ENCODE measurements at places on chromosomes 7 and 10.

GRCh38 chr7:34430456-34430855, 227.6 kb upstream of the NPSR1 start:
- DNase-seq: no peak

DNA sequence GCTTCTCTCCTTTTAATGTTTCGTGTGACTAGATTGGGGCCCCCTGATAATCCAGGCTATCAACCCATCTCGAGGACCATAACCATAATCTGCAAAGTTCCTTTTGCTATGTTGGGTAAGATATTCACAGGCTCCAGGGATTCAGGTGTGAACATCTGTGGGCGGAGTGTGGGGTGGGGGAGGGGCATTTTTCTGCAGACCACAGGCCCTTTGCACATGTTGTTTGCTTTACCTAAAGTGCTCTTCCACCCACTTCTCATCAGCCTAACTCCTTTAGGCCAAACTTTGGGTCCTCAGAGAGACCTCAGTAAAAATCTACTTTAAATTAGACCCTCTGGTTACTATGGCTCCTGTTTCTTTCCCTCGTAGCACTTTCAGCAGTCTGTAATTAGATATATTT, 284.4 kb downstream of the WDR11 start:
- DNase-seq: no peak

DNA sequence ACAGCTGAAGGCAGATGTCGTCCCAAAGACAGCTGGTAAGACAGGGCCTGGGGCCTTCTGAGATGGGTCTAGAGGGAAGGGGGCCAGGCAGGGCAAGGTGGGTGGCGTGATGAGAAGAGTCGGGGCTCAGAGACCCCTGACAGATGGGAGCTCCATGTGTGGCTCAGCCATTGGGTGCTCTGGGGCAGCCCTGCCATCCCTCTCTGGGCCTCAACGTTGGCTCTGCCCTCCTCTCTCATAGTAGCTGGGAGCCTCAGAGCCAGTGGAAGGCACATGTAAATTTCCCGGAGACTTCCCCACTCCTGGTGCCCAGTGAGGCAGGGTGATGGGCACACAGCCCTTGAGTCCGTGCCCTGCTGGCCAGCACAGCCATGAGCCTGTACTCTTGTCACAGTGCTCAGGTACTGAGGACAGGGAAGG, 1.8 kb downstream of the PPIF start:
- DNase-seq: no peak

- no peak for DNase-seq
Measured at GRCh38 chr7:135160858-135161653, 9.5 kb downstream of the CYREN start.

DNA sequence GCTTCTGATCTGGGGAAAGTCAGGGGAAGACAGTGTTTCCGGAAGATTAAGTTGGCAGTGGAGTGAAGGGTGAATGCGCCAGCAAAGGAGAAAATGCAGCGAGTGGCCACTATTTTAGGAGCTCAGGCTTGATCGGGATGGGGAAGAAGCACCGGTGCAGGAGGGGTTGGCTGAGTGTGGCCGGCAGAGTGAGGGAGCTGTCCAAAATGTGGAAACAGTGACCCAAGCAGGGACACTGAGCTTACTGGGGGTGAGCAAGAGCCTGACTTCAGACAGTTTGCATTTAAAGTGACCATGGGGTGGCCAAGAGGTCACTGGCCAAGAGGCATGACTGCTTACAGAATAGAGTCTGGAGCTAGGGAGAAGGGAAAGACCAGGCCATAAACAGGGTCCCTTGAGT, 79.3 kb downstream of the GOLGA7B start:
- no peak for DNase-seq

- DNase-seq: no peak
Measured at GRCh38 chr7:151872531-151873401, 4.1 kb downstream of the PRKAG2 start.

DNA sequence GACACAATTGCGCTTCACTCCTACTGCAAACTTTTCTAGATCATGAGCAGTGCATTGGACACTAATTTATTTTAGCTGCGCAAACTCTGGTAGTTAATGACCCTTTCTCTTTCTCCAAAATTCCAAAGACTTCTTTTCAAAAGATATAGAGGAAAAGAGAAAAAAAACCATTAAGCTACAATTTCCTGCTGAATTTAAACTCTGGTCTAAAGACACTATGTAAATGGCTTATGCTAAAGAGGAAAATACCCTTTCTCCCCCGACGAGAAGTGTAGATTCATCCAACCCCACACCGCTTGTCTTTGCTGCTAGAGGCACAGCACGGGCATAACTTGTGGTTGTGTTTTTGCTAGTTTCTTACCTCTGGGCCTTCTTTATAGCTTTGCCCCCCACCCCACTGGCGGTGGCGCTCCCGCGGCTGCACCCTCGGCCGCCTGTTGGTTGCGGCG, 84.1 kb downstream of the SNX10 start:
- peak; percentile 11 for DNase-seq

GRCh38 chr10:21749788-21750187, 215.8 kb downstream of the MLLT10 start:
- DNase-seq: no peak

- no peak for DNase-seq
Measured at GRCh38 chr7:123535517-123535916, 1.1 kb upstream of the IQUB start.

GRCh38 chr7:75740846-75741497, 2.2 kb upstream of the HIP1 start:
- peak; percentile 64 for DNase-seq

- DNase-seq: no peak
Measured at GRCh38 chr10:5575482-5576153, 50.9 kb downstream of the CALML3 start.

- no peak for DNase-seq
Measured at GRCh38 chr10:11086177-11086840, 68.6 kb downstream of the CELF2 start.

DNA sequence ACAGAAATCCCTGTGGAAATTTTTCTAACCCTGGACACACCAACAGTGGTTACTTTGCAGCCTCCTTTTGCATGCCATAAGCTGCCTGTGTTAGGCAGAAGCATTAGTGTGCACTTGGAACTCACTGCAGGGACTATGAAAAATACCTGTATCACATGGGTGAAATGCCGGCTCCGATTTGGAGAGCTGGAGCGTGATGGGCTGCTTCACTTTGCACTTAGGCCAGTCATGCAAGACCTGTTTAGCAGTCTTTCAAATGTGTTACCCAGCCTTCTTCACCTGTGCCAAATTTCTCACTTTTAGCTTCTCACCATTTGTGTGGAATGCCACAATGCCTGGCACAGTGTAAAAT, 11.3 kb downstream of the NCOA4 start:
- DNase-seq: no peak

DNA sequence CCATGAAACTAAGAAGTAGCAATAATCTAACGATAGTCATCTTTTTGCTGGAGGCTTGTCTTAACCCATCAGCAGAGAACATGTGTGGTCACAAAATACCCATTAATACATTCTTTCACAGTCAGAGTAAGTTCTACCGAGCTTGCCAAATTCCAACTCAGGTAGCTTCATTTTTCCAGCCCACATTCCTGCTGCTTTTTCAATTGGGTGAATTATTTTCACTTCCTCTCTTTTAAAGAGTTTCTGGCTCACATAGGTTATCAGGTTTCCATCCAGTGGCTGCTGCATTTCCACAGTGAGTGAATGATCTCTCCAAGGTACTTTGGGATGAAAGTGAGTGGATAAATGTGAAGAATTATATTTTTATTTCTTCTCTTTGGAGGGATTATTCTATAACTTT, 233.1 kb downstream of the SEMA3E start:
- DNase-seq: no peak

- no peak for DNase-seq
Measured at GRCh38 chr10:124420254-124420653, 1.5 kb upstream of the OAT start.

- DNase-seq: no peak
Measured at GRCh38 chr10:46524472-46525176, 31.8 kb downstream of the GPRIN2 start.

- peak; percentile 13 for DNase-seq
Measured at GRCh38 chr10:132306864-132307751, 642 bp downstream of the STK32C start.

DNA sequence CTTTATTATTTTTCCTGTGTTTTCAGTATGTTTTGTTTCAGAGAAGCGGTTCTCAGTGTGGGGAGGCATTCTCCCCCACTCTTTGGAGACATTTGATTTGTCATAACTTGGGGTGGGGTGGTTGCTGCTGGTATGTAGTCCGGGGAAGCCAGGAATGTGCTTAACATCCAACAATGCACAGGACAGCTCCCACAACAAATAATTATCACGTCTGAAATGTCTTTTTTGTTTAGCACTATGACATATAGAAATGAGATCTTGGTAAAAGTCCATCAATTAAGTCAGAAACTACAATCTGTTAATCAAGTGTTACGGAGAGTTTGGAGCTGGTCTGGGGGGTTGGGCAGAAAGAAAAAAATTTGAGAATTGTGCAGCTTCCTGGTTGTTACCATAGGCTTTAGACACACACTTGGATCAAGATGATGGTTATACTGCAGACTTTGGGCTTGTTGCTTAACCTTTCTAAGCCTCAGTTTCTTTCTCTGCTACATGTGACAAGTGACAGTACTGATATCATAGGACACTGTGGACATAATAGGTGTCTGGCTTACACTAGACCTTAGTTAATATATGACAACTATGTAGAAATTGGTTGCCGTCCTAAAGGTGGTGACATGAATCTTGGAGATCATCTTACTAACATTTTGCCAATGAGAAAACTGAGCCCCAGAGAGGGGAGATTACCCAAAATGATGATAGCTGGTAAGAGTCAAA, 113.7 kb downstream of the LRMDA start:
- DNase-seq: no peak

GRCh38 chr10:13890233-13891127, 303.7 kb downstream of the PRPF18 start:
- DNase-seq: no peak

DNA sequence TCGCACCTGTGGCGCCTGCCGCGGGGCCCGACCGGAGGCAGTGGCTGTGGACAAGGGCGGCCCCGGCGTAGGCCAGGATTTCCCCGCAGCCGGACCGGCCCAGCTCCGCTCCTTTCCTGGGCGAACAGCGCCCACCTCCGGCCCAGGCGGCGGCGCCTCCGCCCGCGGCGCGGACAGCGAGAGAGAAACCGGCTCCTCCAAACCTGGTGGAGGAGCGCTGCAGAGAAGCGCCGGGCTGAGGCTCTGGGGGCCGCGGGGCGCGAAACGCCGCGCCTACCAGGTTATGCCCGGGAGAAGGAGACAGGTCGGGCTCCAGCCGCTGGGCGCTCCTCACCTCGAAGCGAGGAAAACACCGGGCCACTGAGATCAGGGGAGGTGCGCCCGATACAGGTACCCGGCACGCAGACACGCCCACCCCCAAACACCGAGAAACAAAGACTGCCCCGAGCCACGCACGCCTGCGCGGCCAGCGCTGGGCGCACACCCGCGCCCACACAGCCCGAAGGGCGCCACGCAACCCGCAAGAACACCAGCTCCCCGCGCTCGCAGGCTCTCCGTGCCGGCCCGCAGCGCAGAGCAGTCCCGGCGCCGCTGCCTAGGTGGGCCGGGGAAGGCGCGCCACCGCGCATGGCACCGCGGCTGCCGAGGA, 3.3 kb downstream of the GRID1 start:
- DNase-seq: peak; percentile 17

DNA sequence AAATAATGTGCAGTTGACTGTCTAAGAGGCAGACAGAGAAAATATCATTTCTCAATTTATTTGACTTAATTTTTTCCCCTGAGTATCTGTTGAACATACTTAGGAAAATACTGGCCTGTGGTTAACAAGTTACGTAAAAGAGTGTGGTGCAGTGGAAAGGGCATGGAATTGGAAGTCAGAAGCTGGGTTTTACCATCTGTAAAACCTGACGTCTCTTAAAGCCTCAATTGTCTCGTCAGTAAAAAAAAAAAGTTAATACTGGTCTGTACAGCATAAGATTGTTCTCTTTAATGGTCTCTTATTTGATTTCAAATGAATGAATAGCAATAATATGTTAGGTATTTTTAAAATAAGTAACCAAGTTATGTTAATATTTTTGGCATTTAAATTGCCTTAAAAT, 67.8 kb downstream of the PHTF2 start:
- no peak for DNase-seq

- DNase-seq: no peak
Measured at GRCh38 chr10:122981066-122981464, 864 bp downstream of the PSTK start.

GRCh38 chr10:93994438-93994801, 689 bp downstream of the PLCE1 start:
- DNase-seq: no peak

GRCh38 chr10:31647861-31648260, 280.8 kb downstream of the ARHGAP12 start:
- no peak for DNase-seq

DNA sequence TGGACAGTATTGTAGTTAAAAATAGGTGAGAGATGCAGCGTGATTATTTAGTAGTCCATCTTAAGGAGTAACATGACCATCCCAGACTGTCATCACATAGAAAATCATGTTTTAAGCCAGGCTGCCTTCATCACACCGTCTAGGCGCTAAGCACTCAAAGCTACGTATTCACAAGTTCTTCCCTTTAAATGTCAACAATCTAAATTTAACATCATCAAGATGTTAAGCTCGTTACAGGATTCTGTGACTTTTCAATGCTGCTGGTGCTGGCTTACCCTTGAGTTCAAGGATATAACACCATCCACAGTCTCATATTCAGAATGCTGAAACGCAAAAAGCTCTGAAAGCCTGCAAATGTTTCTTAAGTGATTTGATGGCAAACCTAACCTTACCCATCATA, 109.5 kb upstream of the CDCA7L start:
- DNase-seq: no peak

- no peak for DNase-seq
Measured at GRCh38 chr10:22617516-22617915, 96.9 kb downstream of the PIP4K2A start.

GRCh38 chr10:30116041-30116491, 56.7 kb upstream of the JCAD start:
- DNase-seq: no peak

DNA sequence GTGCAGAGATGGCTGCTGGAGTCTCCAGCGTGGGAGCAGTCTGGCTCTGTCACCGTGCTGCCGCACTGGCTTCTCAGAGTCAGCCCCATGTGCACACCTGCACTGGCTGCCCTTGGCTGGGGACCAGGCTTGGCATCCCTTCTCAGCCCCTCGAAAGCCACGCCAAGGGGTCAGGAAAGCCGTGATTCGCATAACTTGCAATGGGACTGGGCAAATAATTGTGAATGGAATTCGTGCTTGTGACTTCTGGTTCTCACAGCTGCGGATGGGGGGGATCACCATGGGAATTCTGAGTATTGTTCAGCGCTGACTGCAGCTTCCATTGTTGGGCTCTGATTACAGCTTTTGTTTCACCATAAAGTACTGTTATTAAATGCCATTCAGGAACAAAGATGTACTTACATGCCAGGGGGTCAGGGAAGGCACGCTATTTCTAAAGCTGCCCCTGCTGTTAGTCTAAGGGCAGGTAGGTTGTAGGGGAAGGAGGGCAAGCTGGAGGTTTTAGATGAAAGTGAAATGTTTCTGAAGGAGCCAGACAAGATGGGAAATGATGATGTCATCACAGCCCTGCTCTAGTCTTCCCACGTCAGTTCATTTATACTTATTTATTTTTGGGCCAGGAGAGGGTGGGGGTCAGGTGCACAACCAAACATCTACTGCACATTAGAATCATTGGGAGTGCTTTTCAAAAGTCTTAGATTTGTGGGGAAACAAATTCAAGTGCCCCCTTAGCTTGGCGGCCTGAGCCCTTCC, 5.8 kb upstream of the PLEKHA1 start:
- no peak for DNase-seq

- DNase-seq: no peak
Measured at GRCh38 chr7:137539111-137539715, 195.7 kb upstream of the PTN start.

Measured in stimulated activated naive B cell treated with anti-CD40 and anti-IgM and Interleukin-4, amounts not matched to agents 10 μg/mL and 1 μg/mL and 100 μg/mL, for 72 hours (primary cell).